ENCODE measurements at places on chromosomes 5 and 9. TPM values are rescaled to one million over a fixed set of nuclear protein-coding genes. Genes with fewer than 3 reads are reported as not detected.
A peak's percentile ranks its signal among the peaks of the same experiment; 100 is the strongest.

GRCh38 chr5:3564116-3564515, 31.5 kb upstream of the IRX1 start:
- H3K36me3 ChIP-seq, result no peaks in the 10 kb centered on the region
- no peak overlapping the region for H3K27ac ChIP-seq

- H3K27ac ChIP-seq, result no peak overlapping the region
- H3K4me3 ChIP-seq, result peak overlapping the region; percentile 66
- no peaks in the 10 kb centered on the region for H3K27me3 ChIP-seq
- peaks cover 30% of the 10 kb centered on the region for H3K36me3 ChIP-seq
- peaks cover 35% of the 10 kb centered on the region for H3K4me1 ChIP-seq
- no peak for DNase-seq
These were observed 13.6 kb downstream of the LCN10 start for GRCh38 chr9:136729144-136729543.

DNA sequence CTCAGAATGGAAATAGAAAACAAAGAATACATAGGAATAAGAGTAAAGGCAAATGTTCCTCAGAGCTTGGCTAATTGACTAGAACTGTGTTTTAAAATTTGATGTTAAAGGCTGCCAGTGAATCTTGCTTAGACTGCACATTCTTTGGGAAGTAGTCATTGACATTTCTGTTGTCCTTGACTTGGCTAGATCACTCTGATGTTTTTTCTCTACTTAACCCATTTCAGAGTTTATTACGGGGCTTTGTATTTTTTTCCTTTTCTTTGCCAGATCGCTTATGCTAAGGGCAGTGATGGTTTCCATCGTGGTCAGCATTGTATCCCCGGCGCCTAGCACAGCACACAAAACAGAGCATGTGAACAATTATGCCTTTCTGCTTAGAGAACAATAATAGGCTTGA, 1126.7 kb upstream of the CDH9 start:
- H3K36me3 ChIP-seq, result no peaks in the 10 kb centered on the region
- H3K27ac ChIP-seq, result no peak overlapping the region
- H3K4me3 ChIP-seq, result no peak overlapping the region
- DNase-seq, result no peak
- no peaks in the 10 kb centered on the region for H3K27me3 ChIP-seq
- no peaks in the 10 kb centered on the region for H3K4me1 ChIP-seq

DNA sequence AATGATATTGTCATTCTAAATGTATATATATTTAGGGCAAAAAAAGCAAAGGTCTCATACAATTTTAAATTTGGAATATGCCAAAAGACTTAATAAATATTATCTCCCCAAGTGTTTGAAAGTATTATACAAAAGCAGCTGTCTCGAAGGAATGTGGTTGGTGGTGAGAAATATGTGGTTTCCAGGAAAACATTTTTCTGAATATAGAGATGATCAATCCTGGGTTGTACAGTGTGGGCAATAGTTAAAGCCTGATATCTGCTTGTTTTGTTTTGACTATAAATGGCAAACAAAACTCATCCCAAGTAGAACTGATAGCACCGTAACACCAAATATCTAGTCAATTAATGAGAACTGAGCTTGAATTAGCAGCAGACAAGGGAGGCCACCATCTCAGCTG, 391.8 kb upstream of the CD180 start:
- no peak overlapping the region for H3K27ac ChIP-seq

- DNase-seq, result no peak
- no peaks in the 10 kb centered on the region for H3K4me1 ChIP-seq
- no peaks in the 10 kb centered on the region for H3K27me3 ChIP-seq
- no peak overlapping the region for H3K4me3 ChIP-seq
- H3K36me3 ChIP-seq, result no peaks in the 10 kb centered on the region
These were observed 146.0 kb downstream of the ADCY2 start for GRCh38 chr5:7541898-7542297.

DNA sequence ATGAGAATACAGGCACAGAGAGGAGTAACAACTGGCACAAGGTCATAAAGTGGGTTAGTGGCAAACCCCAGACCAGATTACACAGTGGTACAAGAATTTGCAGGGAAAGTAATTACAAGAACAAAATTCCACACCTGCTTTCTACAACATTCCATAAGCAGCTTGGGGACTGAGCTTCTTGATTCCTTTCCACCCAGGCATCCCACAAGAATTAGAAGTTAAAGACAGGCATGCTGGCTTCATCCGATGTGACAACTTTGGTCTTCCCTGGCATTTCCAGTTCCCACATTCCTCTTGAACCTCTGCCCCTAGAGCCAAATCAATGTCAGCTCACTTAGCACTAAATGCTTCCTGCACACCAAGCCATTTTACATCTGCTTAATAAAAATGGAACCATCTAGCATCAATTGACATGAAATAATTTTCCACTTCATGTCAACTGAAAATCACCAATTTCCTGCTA, 435.8 kb upstream of the PAPPA start:
- H3K27me3 ChIP-seq, result no peaks in the 10 kb centered on the region
- no peak for DNase-seq
- H3K4me3 ChIP-seq, result no peak overlapping the region
- no peak overlapping the region for H3K27ac ChIP-seq

DNA sequence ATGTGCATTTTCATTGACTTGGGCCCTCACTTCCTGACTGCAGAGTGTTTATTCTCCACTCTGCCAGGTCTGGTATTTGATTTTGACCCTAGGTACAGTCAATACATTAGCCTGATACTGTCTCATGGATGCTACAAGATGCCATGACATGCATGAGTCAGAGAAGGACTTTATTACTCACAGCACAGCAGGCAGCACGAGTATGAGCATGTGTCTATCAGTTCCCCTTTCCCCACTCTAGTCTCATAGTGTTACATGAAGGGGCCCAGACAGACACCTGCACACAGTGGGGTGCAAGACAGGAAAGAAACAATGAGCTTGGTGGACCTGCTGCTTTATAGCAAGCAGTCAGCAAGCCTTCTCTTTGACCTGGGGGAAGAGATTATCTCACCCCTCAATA, 19.6 kb downstream of the ITGA2 start:
- no peak overlapping the region for H3K27ac ChIP-seq
- H3K4me1 ChIP-seq, result peaks cover 67% of the 10 kb centered on the region
- H3K36me3 ChIP-seq, result peaks cover 16% of the 10 kb centered on the region
- no peak for DNase-seq
- peaks cover 4% of the 10 kb centered on the region for H3K27me3 ChIP-seq
- H3K4me3 ChIP-seq, result no peak overlapping the region

DNA sequence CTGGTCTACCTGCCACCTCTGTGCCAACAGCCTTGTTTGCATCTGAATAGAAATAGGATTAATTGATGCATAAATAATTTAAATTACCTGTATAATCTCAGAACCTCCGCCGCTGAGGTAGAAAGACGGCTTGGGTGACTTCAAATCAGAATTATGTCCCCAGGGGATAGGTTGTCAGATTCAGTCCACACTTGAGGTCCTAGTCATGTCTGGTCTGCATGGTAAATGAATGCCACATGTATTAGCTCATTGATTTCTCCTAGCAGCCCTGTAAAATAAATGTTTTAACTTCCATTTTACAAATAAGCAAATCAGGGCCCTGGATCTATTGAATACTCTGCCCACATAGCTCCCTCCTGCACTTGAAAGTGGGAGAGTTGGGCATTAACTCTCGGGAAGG, 368.0 kb upstream of the WWC1 start:
- no peak overlapping the region for H3K27ac ChIP-seq
- no peak overlapping the region for H3K4me3 ChIP-seq
- no peaks in the 10 kb centered on the region for H3K27me3 ChIP-seq
- no peak for DNase-seq
- H3K36me3 ChIP-seq, result no peaks in the 10 kb centered on the region

DNA sequence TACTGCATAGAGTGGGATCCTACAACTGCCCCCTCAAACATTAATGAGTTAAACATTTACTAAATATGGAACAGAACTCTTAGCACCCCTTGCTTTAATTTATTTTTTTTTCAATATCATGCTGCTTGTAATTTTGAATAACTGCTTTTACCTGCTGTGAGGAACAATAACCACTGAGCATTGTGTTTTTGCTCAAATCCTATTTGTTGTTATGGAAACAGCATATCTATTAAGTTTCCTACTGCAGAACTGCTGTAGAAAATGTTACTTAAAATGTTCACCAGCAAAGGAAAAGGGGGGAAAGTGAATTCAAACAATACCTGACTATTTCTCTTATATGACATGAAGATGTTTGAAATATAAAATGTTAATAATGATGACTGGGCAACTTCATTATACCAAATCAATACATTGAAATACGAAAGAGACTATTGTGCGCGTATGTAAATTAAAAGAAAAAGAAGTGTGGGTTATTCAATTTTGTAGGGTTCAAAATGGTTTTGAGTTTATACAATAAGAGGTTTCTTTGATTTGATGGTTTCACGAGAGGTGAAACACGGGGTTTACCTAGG, 1043.8 kb upstream of the NUDT12 start:
- no peak overlapping the region for H3K27ac ChIP-seq
- H3K27me3 ChIP-seq, result no peaks in the 10 kb centered on the region
- no peaks in the 10 kb centered on the region for H3K36me3 ChIP-seq

DNA sequence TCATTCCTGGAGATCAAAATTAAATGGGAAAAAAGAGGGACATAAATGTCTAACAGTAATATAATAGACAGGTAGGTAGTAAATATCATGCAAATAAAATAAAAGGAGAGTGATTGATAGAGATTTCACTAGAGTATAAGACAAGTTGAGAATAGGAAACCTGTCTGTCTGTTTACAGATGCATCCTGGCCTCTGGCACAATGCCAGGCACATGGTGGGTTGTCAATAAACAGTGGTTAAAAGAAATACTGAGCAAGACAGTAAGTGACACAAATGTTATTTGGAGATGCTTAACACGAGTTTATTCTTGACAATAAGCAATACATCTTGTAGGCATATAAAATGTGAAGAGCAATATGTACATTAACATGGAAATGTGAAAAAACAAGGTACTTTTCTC, 33.3 kb downstream of the RICTOR start:
- no peaks in the 10 kb centered on the region for H3K4me1 ChIP-seq
- DNase-seq, result no peak
- H3K36me3 ChIP-seq, result peaks cover 45% of the 10 kb centered on the region
- no peak overlapping the region for H3K4me3 ChIP-seq
- H3K27ac ChIP-seq, result no peak overlapping the region

GRCh38 chr5:147092044-147092443, 142.8 kb upstream of the STK32A start:
- H3K4me3 ChIP-seq, result no peak overlapping the region
- H3K27me3 ChIP-seq, result peaks cover 5% of the 10 kb centered on the region
- H3K27ac ChIP-seq, result no peak overlapping the region
- no peaks in the 10 kb centered on the region for H3K4me1 ChIP-seq

GRCh38 chr5:68369023-68369359, 153.4 kb downstream of the PIK3R1 start:
- peaks cover 48% of the 10 kb centered on the region for H3K4me1 ChIP-seq
- H3K27ac ChIP-seq, result peak overlapping the region; percentile 87
- H3K4me3 ChIP-seq, result no peak overlapping the region

- DNase-seq, result no peak
- H3K27me3 ChIP-seq, result peaks cover 7% of the 10 kb centered on the region
- peaks cover 1% of the 10 kb centered on the region for H3K36me3 ChIP-seq
- no peak overlapping the region for H3K4me3 ChIP-seq
- no peak overlapping the region for H3K27ac ChIP-seq
These were observed 25.3 kb upstream of the COL5A1 start for GRCh38 chr9:134616341-134616740.

DNA sequence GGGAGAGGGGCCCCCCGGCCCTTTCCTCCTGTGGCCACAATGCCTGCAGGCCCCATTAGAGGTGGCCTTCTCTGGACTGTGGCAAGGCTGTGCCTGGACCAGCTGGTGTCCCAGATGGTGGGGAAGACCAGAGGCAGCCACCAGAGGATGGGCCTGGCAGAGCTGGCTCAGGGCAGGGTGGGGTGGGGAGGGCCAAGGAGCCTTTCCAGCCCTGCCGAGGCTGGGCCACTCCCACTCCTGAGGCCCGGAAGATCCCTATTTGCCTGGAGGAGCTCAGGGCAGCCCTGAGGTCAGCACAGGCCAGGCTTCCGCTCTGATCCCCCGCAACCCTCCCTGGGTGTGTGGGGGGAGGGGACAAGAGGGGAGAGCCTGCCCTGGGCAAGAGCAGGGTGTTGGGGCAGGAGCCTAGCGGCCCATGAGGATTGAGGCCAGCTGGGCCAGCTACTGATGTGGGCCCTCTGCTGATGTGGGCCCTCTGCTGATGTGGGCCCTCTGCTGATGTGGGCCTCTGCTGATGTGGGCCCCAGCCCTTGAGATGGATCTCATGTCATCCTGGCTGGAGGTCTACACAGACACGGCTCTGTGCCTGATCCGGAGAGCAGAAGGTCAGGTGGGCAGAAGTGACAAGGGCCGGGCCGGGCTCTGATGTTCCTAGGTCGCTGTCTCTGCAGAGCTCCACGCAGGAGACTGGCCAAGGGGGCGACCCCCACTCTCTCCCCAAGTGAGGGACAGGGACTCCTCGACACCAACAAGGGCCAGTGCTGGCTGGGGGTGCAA, 6.0 kb downstream of the MRPS2 start:
- peaks cover 19% of the 10 kb centered on the region for H3K4me1 ChIP-seq
- no peak overlapping the region for H3K4me3 ChIP-seq
- H3K27ac ChIP-seq, result no peak overlapping the region
- DNase-seq, result no peak
- peaks cover 14% of the 10 kb centered on the region for H3K36me3 ChIP-seq
- H3K27me3 ChIP-seq, result peaks cover 7% of the 10 kb centered on the region

- H3K36me3 ChIP-seq, result no peaks in the 10 kb centered on the region
- H3K4me3 ChIP-seq, result no peak overlapping the region
- DNase-seq, result no peak
- no peaks in the 10 kb centered on the region for H3K27me3 ChIP-seq
- H3K4me1 ChIP-seq, result no peaks in the 10 kb centered on the region
These were observed 417.9 kb downstream of the SLCO4C1 start for GRCh38 chr5:101878190-101878589.

DNA sequence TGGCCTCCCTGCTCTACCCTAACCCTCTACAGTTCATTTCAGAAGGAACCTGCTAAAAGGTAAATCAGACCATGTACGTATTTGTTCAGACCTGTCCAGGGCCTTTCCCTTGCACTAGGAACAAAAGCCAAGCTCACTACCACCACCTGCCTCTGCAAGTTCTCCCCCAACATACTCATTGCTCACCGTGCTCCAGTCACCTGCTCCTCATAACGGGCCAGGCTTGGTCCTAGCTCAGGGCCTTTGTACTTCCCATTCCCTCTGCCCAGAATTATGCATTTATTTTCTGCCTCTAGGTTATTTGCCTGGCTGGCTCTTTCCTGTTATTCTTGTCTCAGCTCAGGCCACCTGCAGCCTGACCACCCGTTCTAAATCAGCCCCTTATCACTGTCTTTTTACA, 4.8 kb upstream of the FGF1 start:
- no peak for DNase-seq
- no peaks in the 10 kb centered on the region for H3K36me3 ChIP-seq
- H3K4me1 ChIP-seq, result no peaks in the 10 kb centered on the region
- H3K4me3 ChIP-seq, result no peak overlapping the region
- H3K27me3 ChIP-seq, result peaks cover 9% of the 10 kb centered on the region

GRCh38 chr5:109450129-109450877, 40.5 kb upstream of the PJA2 start:
- DNase-seq, result no peak
- peaks cover 2% of the 10 kb centered on the region for H3K4me1 ChIP-seq
- H3K36me3 ChIP-seq, result no peaks in the 10 kb centered on the region

WNT8A gene
- not detected for total RNA-seq

SOHLH1 gene
- total RNA-seq, result not detected

NMUR2 gene
- total RNA-seq, result not detected

SEMA6A gene
- not detected for total RNA-seq

PCDHB16 gene
- not detected for total RNA-seq

All from activated CD8-positive, alpha-beta T cell treated with anti-CD3 and anti-CD28 coated beads, Interleukin-2, amount 10 ng/mL, durations not matched to agents 7 days and 5 days (primary cell).